ENCODE measurements at places on chromosomes 12 and 14.

- no peak for DNase-seq
Measured at GRCh38 chr14:41548666-41549065, 58.0 kb upstream of the LRFN5 start.

GRCh38 chr12:109600481-109600880, 26.9 kb downstream of the MVK start:
- no peak for DNase-seq

- DNase-seq = no peak
Measured at GRCh38 chr12:7915661-7916403, 20.2 kb downstream of the SLC2A3 start.

DNA sequence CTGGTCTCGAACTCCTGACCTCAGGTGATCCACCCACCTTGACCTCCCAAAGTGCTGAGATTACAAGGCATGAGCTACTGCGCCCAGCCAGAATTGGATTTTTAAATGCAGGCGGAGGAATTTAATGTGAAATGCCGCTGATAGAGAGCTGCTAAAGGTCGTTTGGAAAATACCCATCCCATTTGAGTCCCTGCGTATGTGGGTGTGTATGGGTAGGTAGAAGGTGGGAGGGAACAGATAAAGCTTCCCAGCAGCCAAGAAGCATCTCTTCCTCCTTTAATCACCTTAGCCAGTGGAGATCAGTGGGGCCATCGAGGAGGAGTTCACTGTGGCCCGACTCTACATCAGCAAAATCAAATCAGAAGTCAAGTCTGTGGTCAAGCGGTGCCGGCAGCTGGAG, 16.2 kb upstream of the PIP4K2C start:
- DNase-seq = no peak

- DNase-seq = no peak
Measured at GRCh38 chr12:50186681-50187080, 19.5 kb upstream of the CERS5 start.

DNA sequence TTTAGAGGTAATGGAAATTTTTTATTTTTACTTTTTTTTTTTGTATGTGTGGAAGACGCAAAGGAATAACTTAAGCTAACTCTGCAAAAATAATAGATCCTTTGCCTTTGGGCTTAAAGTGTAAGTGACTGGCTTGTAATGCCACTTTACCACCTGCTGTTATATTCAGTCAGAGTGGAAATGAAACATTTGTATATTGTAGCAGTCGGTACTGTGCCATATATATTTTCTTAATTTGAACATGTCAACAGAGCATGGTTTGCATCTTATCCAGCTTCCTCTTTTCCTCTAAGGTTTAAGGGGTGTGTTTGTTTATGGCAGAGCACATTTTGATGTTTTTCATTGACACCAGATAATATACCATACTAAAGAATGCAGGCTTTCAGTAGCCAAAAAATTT, 176.6 kb downstream of the TRHDE start:
- DNase-seq = no peak
